ENCODE measurements at places on chromosomes 7 and 10. TPM values are rescaled to one million over a fixed set of nuclear protein-coding genes. Genes with fewer than 3 reads are reported as not detected.

TMED4 gene
- total RNA-seq: 68.0 TPM

CNNM1 gene
- 0.28 TPM for total RNA-seq

STOX1 gene
- total RNA-seq: 0.18 TPM

VWDE gene
- total RNA-seq: 0.18 TPM

LBX1 gene
- not detected for total RNA-seq

MYL7 gene
- total RNA-seq: not detected

OR9A2 gene
- not detected for total RNA-seq

GPR85 gene
- 5.0 TPM for total RNA-seq

DNA sequence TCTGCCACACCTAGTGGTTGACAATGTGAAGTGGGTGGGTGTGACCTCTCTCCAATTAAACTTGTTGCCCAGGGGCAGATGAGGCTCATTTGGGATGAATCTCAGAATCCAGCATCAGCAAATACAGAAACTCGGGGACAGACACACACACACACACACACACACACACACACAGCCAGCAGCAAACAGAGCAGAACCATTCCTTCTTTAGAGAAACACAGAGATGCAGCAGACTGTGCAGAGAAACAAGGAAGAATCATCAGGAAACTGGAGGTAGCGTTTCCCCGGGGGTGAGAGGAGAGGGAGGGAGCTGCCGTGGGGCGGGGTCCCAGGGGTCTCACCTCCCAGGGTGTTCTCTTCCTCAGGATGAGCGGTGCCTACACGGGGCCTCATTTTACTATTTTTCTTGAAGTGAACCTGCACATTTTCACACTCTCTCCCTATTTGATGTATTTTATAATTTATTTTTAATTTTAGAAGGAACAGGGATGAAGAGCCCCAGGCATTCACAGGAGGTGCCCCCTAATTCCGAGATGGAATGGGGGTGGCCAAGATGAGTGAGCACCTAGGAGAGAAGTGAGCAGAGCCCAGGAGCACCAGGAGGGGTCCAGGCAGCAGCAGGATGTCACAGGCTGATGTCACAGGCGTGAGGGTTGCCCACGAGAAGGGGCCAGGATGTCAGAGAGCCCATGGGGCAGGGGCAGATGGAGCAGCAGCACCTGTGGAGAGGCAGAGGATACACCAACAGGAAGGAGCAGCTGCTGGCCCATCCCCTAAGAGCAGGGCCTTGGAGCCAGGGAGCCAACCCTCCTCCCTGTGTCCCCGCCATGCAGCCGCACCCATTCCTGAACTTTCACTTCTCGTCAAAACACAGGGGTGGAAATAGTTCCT is 85.3 kb upstream of the PPP2R2D start:
- H3K27me3 ChIP-seq: no peaks in the 10 kb centered on the region
- H3K27ac ChIP-seq: no peak overlapping the region
- no peaks in the 10 kb centered on the region for H3K4me1 ChIP-seq
- no peak for DNase-seq
- H3K4me3 ChIP-seq: no peak overlapping the region

GRCh38 chr7:101465576-101466196 is 103.0 kb downstream of the COL26A1 start:
- H3K27ac ChIP-seq: no peak overlapping the region
- no peak overlapping the region for H3K4me3 ChIP-seq
- H3K36me3 ChIP-seq: no peaks in the 10 kb centered on the region
- no peak for DNase-seq

DNA sequence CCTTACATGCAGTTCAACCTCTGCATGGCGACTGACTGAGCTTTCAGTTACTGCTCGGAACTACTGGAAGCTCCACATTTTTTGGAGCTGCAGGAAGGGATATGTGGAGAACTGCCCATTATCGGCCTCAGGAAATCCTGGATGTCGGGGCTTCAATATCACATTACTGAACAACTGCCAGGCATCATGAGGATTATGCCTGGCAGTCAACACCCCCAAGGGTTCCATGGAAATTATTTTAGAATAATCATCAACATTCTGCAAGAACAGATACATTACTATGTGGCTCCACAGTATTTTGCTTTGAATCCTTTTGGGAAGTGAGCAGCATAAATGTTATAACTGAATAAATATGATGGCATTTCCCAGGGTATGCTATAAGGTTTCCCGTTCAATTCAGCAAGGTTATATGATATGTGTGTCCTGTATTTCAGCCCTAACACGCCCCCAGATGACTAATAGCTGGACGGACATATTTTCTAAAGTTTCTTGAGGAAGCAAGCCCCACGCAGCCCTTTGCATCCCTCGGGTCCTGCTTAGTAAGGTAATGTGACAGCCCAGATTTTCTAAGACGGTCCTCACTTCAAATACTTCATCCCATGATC is 53.0 kb upstream of the OPALIN start:
- H3K4me1 ChIP-seq: no peaks in the 10 kb centered on the region
- DNase-seq: no peak
- H3K27ac ChIP-seq: no peak overlapping the region
- H3K4me3 ChIP-seq: no peak overlapping the region

DNA sequence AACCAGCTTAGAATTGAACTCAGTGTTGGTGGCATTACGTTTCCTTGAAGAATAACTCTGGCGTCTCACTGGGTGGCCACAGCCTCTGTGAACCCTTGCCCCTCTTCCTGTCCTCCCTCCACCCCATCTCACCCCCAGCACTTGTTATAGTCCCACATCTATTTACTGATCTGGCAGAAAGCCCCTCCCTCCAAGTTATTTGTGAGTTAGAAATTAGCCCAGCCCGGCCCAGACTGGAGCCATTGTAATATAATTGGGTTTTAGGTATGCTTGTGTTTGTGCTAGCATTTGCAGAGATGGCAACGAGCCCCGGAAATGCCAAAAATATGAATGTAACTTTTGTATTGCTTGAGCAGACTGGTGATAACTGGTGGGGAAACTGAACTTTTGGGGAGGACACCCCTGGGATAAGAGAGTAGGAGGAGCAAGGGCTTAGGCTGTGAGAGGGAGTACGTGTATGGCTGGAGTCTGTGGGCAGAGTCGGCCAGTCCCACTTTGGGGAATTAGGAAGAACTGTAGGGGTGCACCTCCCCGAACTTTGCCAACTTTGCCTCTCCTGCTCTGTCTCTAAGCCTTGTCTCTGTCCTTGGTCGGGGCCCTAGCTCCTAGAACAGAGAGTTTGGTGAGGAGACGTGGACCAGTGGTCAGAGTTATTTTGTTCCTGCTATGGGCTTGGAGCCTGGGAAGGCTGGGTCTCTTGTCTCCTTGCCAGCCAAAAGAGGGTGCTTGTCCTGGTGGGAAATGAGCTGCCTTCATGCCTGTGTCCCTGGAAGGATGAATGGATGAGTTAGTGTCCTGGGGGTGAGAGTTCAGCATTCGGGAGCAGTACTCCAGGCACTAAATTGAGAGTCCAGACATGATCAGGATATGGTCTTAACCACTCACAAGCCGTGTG is 19.3 kb upstream of the TRIM8 start:
- H3K36me3 ChIP-seq: peaks cover 2% of the 10 kb centered on the region
- H3K4me3 ChIP-seq: no peak overlapping the region
- H3K27me3 ChIP-seq: no peaks in the 10 kb centered on the region
- 0 out of 2 replicates have a peak overlapping the region, but pooled peaks have one; percentile 6 for H3K27ac ChIP-seq

DNA sequence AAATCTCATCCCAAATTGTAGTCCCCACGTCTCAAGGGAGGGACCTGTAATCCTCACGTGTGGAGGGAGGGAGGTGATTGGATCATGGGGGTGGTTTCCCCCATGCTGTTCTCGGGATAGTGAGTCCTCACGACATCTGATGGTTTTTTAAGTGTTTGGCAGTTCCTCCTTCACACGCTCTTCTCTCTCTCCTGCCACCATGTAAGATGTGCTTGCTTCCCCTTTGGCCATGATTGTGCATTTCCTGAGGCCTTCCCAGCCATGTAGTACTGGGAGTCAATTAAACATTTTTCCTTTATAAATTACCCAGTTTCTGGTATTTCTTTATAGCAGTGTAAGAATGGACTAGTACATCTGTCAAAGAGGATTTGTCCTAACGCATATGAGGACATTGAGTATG is 59.5 kb downstream of the RGS10 start:
- peaks cover 9% of the 10 kb centered on the region for H3K4me1 ChIP-seq
- no peaks in the 10 kb centered on the region for H3K36me3 ChIP-seq
- no peak overlapping the region for H3K27ac ChIP-seq
- H3K27me3 ChIP-seq: peaks cover 15% of the 10 kb centered on the region
- H3K4me3 ChIP-seq: no peak overlapping the region

- H3K36me3 ChIP-seq: no peaks in the 10 kb centered on the region
- no peak for DNase-seq
- no peaks in the 10 kb centered on the region for H3K4me1 ChIP-seq
- H3K27ac ChIP-seq: no peak overlapping the region
These were observed 57.4 kb upstream of the TFEC start for GRCh38 chr7:116087984-116088383.

DNA sequence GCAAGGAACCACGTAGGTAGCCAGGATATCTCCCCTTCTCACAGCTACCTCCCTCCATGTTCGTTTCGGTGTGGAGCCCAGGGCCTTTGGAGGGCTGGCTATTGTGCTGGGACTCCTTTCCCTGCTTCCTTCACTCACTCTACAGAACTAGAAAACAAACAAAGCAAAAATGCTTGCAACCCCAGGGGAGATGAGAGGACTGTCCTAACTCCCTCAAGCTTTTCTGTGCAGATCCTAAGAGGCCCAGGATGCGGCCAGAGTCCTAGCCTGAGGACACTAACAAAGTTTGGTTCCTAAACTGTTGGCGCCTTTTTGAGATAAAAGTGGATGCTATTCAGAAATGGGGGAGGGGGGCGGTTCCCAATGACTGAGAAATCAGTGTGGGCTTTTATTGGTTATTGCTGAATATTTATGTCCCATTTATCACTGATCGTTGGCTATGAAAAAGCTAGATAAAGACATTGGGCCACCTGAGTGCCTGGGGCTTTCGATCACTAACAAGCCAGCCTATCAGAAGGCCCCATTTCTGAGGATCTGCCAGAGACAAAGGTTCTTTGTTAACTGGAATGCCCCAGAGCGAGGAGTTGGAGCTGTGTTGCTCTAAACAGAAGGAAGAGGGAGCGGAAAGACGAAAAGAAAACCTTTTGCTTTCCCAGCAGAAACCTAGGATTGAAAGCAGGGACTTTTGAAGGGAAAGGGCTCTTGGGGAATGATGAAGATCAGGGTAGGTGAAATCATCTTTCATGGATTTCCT is 95.2 kb upstream of the EGR2 start:
- no peaks in the 10 kb centered on the region for H3K4me1 ChIP-seq
- H3K27ac ChIP-seq: no peak overlapping the region
- DNase-seq: no peak
- H3K27me3 ChIP-seq: no peaks in the 10 kb centered on the region
- H3K36me3 ChIP-seq: no peaks in the 10 kb centered on the region

DNA sequence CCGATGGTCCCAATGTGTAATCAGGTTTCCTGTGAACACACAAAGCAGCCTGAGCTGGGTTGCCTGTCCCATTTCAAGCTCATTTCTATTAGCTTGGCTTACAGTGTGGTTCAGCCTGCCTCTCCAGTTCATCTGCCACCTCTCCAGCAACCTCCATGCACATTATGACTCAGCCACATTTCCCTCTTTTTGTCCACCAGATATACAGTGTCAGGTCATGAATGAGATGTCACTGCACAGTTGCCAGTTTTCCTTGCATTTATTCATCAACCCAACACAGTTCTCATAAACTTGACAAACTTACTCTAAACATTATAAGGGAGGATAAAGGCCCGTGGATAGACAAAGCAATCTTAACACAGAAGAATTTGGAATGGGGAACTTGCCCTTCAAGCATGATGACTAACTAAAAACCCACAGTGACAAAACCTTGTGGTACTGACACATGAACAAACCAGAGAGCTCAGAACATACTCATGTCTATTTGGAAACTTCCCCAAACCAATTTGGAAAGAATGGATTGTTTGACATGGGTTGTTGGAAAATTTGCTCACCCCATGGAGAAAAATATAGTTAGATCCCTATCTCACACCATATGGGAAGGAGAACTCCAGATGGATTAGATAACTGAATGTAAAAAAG is 2.5 kb upstream of the CFAP58 start:
- no peaks in the 10 kb centered on the region for H3K36me3 ChIP-seq
- peaks cover 7% of the 10 kb centered on the region for H3K4me1 ChIP-seq
- peaks cover 3% of the 10 kb centered on the region for H3K27me3 ChIP-seq

DNA sequence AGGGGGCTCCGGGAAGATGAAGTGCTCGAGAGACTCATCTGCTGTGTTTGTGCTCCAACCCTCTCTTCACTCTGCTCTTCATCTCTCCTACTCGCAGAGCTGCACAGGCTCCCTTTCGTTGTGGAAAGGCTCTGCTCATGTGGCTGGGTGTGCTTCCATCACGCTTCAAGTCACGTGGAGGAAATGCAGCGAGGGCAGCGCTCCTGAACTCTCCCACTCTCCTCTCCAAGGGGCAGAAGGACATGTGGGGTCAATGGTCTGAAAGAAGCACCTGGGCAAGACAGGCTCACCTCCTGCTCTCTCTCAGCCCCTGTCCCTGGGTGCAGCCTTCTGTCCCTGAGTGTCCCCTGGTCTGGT is 72.6 kb downstream of the USP6NL start:
- H3K4me3 ChIP-seq: no peak overlapping the region
- no peaks in the 10 kb centered on the region for H3K36me3 ChIP-seq
- H3K27me3 ChIP-seq: no peaks in the 10 kb centered on the region
- H3K27ac ChIP-seq: no peak overlapping the region
- DNase-seq: no peak
- peaks cover 3% of the 10 kb centered on the region for H3K4me1 ChIP-seq

GRCh38 chr10:92640107-92640506 is 47.2 kb downstream of the KIF11 start:
- peak; percentile 50 for DNase-seq
- H3K27ac ChIP-seq: no peak overlapping the region
- no peaks in the 10 kb centered on the region for H3K4me1 ChIP-seq
- no peak overlapping the region for H3K4me3 ChIP-seq
- peaks cover 1% of the 10 kb centered on the region for H3K36me3 ChIP-seq

GRCh38 chr10:114540236-114540635 is 117.8 kb downstream of the ABLIM1 start:
- H3K4me3 ChIP-seq: no peak overlapping the region
- H3K4me1 ChIP-seq: peaks cover 6% of the 10 kb centered on the region
- no peak overlapping the region for H3K27ac ChIP-seq
- no peak for DNase-seq
- no peaks in the 10 kb centered on the region for H3K36me3 ChIP-seq

DNA sequence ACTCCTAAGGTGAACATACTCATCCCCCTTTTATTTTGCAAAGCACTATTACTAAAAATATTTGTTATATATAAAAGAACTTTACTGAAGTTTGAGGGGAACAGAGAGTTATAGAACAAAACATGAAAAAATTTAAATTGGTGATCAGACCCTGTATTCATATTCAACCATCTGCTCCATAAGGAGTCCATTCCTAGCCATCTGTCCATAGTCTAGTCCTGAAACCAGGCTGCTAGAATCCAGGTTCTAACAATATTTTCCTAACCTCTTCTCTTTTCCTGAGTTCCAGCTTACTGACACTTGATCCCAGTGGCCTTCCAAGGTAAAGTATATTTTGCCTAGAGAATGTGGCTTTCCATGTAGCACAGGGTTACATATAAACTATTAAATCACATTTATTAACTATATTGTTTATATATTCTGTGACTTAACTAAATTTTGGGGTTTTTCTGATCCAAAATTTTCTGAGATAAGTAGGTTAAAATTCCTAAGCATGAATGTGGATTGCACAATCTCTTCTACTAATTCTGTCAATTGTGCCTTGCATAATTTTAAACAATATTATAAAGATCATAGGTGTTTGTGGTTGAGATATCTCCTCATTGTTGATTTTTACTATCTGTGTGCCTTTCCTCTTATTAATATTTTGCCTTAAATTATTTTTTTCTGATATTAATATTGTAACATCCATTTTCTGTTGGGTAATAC is 137.6 kb upstream of the MAGI2 start:
- DNase-seq: no peak
- H3K4me3 ChIP-seq: no peak overlapping the region
- H3K27me3 ChIP-seq: no peaks in the 10 kb centered on the region
- no peak overlapping the region for H3K27ac ChIP-seq

Data from IMR-90 (cell line).